ENCODE measurements at places on chromosomes 6 and 20.

- DNase-seq: no peak
Measured at GRCh38 chr6:148192310-148192709, 150.3 kb upstream of the SASH1 start.

DNA sequence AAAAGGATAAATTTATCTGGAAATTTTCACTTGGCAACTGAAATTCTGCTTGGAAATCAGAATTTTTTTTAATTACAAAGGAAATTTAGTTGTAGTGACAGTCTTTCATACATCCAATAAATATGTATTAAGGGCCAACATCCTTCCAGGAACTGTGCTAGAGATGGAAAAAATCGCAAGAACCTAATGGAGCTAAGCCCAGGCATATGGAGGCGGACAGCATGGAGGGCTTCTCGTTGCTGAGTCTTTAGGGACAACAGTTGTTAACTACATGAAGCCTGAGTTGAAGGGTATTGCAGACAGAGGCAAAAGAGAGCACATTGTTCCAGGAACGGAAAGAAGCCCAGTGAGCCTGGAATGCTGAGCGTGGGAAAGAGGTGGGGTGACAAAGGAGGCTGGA lies 208.9 kb downstream of the IBTK start:
- no peak for DNase-seq

DNA sequence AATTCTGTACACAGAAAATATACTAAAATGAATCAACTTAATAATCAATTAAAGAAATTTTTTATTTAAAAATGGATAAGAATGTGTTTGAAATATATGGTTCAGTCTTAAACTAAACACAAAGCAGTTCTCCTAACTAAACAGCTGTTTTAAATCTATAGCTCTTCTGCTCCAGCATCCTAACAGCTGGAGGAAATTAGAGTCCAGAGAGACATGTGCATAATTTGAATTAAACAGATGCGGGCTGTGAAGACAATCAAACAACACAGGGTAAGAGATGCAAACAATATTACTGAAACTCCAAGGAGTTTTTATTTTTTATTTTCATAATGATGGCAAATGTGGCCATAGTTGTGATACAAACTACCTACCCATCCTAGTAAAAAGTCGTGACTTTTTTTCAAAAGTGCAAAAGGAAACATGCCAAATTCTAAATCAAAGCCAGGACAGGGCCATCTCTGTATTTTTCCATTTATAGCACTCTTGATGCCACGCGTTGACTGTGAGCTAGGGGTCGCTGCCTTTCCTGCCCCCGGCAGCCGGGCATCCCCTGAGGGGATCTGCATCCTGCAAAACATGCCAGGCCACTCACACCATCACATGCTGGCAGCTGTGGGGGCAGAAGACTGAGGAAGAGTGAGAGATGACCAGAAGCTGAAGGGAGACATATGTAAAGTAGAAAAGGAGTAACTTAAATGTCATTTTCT lies 310.6 kb downstream of the PRKN start:
- no peak for DNase-seq

- no peak for DNase-seq
Measured at GRCh38 chr6:121506761-121507754, 71.6 kb downstream of the GJA1 start.

- DNase-seq: no peak
Measured at GRCh38 chr6:53426117-53426516, 77.4 kb upstream of the ELOVL5 start.

DNA sequence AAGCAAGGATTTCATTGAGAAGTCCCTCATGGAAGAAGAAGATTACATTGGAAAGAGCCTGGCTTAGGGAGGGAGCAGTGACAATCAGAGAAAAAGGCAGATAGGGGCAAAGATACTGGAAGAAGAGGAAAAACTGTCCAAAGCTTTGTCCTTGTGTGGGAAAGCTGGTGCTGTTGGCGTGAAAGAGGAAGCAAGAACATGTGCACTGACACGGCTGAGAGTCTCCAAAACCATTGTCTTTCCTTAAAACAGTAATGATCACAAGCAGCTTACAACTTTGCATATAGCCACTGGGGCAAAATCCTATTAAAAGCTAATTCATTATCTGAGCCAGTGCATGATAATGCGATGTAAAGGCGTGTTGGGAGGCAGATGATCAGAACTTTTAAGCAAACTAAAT lies 85.1 kb upstream of the ESR1 start:
- no peak for DNase-seq

- DNase-seq: no peak
Measured at GRCh38 chr6:144350528-144350880, 65.4 kb downstream of the UTRN start.

DNA sequence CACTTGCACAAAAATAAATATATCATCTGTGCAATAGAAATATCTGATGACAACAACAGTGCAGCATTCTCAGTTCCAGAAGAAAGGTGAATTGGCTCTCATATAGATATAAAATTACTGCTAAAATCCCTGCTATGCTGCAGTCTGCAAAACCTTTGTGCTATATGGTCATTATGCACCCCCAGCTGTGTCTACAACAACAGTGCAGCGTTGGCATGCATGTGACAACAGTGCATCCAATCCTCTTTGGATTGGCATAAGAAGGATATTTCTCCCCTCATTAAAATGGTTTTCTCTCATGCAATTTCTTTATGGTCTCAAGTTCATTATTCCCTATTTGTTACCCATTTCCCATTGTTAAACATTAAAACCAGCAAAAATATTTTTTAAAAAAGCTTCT lies 23.1 kb downstream of the OR2B6 start:
- DNase-seq: no peak

Measured in CD4-positive, alpha-beta T cell treated with Interleukin-2 at 100 ng/mL for 4 hours (primary cell).